ENCODE measurements at places on chromosomes 1 and 21.

DNA sequence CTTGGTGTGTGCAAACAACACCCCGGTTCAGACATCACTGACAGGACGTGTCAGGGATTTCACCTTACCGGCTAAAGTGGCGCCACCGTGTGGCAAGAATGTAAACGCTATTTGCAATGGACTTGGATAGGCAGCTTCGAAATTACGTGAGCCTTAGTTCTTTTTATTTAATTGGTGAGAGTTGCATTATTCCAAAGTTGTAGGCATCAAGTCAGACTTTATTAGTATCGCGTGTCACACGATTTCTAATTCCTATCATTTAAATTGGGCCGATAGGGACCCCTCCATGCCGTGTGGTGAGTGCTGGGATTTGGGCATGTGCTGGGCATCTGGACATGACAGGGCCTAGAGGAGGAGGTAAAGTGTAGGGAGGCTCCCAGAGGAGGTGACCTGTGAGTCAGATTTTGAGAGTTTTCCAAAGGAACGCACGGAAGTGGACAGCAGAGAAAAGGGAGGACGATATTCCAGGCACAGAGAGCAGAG, 14.5 kb upstream of the CPT2 start:
- DNase-seq, result peak; percentile 71

GRCh38 chr1:185045814-185046492, 595 bp downstream of the RNF2 start:
- no peak for DNase-seq

DNA sequence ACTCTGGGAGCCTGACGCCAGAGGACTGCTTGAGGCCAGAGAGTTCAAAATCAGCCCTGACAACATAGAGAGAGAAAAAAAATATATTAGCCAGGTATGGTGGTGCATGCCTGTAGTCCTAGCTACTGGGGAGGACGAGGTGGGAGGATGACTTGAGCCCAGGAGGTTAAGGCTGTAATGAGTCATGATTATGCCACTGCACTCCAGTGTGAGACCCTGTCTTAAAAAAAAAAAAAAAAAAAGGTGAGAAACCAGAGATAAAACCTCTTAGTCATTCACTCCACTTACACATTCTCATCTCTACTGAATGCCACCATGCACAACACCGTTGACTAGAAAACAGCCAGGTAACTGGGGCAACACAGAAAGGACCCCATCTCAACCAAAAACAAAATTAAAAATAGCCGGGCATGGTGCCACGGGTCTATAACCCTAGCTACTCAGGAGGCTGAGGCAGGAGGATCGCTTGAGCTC, 178.1 kb downstream of the SLC45A1 start:
- DNase-seq, result no peak

GRCh38 chr1:76298399-76298798, 223.9 kb downstream of the ST6GALNAC3 start:
- DNase-seq, result no peak

- DNase-seq, result no peak
Measured at GRCh38 chr1:59354709-59355337, 57.9 kb downstream of the FGGY start.

DNA sequence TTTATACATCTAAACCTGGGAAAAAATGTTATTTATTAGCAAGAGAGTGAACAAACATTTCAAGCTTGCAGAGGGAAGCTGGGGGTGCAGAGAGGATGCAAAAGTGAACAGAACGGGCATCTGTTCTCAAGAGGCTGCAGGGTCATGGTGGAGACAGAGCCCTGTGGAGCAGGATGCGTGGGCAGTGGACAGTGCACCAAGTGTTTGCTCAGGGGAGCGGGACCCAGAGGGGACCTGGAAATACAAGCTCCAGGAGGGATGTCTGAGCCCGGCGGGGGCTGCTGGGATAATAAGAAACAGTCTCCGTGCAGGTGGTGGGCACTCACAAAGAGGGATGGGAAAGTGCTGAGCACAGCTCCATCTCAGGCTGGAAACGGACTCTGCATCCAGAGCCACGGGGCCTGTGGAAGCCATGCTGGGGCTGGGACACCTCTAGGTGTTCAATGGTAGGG, 105.3 kb upstream of the SLC45A1 start:
- no peak for DNase-seq

- DNase-seq, result no peak
Measured at GRCh38 chr1:36085686-36086526, 2.0 kb downstream of the TEKT2 start.

DNA sequence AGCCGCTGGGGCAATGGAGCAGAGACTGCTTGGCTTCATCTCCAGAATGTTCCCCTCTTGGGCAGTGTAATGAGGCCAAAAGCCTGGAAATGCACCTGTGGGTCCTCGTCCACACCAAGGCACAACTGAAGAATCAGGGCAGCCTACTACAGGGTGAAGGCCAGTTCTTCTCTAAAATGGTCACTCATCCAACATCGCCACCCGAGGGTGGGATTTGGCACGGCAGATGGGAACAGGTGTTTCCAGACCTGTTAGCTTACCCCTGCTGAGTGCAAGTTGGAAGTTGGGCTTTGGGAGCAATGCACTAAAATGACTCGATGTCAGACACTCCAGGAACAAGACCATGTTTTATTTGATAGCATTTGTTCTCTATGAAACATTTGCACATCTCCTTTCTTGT, 543.7 kb downstream of the NPHP4 start:
- no peak for DNase-seq

DNA sequence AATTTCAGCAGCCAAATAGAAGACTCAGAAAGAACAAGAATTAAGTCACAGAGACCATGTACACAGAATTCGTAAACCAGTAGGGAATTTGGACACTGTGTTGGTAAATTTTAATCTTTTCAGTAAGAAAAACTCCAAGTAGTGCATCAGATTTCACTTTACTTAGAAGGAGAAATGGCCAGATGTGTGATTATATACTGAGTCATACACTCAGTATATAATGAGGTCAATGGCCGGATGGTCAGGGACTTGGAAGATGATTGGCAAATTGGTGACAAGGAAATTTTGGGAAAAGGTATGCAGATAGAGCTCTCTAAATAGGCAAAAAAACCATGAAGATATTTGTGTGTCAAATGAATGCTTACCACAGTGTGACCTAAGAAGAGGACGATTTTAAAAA, 399.8 kb upstream of the LRRC7 start:
- DNase-seq, result no peak

GRCh38 chr1:39525366-39526165, 34.1 kb downstream of the BMP8A start:
- no peak for DNase-seq

GRCh38 chr1:6914706-6915105, 129.5 kb downstream of the CAMTA1 start:
- DNase-seq, result no peak
